Hippocampal formation (tissue), 2 donors: ENCODE measurements at places on chromosomes 7 and 10.

DNA sequence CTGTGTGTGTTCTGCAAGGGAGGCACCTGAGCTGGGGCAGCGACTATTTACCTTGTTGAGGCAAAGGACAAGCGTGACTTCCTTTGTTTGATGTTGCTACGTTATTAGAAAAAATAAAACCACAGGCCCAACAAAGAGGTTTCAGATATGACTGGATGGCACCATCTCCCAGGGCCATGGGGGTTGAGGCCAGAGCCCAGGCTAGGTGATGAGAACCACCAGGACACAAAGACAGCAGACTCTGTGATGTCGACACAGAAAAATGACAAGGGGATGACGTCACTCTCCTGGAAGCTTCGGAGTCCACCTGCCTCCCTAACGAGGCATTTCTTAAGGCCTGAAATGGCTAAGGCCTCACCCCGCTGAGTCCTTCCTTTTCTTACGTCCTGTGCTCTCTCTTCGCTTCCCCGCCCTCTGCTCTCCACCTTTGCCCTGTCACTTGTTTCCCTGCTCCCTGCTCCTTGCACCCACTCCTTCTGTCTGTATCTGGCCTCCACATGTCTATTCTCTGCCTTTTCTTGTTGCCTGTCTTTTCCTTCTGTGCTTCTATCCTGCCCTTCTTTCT lies 83.0 kb upstream of the ADRB1 start:
- no peak for DNase-seq

DNA sequence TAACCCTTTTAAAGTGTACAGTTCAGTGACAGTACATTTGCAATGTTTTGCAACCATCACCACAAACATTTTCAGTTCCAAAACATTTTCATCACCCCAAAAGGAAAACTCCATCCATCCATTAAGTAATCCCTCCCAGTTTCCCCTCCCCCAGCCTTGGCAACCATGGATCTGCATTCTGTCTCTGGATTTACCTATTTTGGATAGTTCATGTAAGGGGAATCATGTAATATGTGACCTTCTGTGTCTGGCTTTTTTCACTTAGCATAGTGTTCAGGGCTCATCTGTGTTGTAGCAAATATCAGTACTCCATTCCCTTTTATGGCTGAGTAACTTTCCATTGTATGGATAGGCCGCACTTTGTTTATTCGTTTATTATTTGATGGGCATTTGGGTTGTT lies 13.0 kb downstream of the PALD1 start:
- DNase-seq: no peak

- no peak for DNase-seq
These were observed 2.1 kb downstream of the NHLRC2 start for GRCh38 chr10:113856563-113856962.

GRCh38 chr7:115368998-115369397 lies 447.1 kb downstream of the MDFIC start:
- DNase-seq: no peak

GRCh38 chr7:150734254-150734653 lies 3.0 kb upstream of the GIMAP5 start:
- no peak for DNase-seq
